ENCODE measurements at places on chromosomes 4 and X.

- DNase-seq, result no peak
These were observed 210.9 kb downstream of the SLIT2 start for GRCh38 chr4:20462426-20463175.

DNA sequence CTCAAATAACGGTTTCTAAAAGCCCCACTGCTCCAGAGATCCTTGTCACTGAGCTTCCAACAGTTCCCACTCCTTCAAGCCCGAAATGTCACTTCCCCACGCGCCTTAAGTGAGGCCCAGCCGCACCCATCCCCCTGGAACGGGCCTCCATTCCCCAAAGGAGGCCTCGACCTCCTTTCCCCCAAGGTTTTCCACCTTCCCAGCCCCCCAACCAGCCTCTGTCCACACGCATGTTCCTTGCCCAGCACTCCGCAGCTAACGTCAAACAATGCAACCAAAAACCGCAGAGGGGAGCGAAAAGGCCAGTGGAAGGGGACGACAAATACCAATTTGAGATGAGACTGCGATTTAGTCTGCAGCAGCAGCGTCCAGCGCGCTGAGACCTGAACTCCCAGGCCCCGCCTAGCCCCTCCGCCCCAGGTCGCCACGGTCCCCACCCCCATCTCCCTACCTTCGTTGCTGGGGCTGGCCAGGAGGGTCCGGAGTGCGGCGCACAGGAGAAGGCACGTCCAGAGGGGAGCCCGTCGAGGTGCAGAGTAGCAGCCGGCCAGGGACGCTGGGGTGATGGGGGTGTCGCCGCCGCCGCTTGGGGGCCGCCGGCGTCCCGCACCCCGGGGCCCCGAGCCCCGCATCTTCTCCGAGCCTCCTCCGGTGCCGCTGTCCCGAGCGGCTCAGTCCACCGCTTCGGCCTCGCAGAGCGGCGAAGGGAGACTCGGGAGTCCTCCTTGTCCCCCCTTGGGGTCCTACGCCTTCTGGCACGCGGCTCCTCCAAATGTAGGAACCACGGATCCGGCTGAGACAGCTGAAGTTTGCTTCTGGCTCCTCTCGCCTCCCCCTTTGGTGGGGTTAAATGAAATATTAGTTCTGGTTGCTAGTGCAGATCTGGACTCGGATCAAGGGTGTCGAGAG is 924 bp downstream of the EPHA5 start:
- no peak for DNase-seq

DNA sequence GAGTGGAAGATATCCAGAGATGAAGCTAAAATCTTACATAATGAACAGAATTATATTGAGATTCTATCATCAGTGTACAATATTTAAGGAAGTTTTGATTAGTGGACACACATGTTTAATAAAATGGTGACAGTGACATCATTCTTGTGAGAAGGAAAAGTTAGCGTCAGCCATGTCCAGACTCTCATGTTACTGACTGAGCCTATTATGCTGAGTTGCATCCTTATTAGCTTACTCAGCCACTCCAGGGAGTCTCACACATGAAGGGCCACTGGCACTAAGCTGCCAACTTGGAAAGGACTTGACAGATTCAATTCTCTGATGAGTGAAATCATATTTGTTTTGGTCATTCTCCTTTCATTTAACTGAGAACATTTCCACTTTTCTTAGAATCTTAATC is 170.6 kb downstream of the BANK1 start:
- no peak for DNase-seq

DNA sequence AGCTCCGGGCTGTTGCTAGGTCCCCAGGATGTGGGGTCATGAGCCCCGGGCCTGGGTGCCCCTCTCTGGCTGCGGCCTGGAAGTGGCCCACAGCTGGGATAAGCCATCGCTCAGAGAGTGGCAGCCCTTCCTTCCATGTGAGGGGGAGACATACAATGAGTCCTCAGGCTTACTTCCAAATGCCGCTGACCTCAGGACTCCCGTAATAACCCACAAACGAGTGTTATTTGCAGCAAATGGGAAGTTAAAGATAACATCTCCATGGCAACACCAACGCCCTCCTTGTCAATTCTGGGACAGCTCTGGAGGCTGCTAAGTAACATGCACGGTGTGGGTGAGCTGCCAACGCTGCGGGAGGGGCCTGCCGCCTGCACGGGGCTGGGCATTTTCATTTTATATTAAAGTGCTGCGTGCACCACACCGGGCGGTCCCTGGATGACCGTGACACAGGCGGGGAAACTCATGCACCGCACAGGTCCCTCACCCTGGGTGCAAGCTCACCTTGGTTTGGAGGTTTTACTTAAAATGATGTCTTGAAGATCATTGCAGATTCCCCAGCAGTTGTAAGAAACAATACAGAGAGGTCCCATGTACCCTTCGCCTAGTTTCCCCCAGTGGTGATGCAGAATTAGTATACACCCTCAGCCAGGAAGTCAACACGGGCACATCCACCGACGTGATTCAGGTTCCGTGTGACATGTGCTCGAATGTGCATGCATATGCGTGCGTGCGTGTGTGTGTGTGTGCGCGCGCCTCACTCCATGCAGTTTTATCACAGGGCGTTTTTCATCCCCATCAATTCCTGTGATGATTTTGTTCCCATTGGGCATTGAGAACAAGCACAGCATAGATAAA is 79.4 kb downstream of the ABLIM2 start:
- DNase-seq, result no peak

DNA sequence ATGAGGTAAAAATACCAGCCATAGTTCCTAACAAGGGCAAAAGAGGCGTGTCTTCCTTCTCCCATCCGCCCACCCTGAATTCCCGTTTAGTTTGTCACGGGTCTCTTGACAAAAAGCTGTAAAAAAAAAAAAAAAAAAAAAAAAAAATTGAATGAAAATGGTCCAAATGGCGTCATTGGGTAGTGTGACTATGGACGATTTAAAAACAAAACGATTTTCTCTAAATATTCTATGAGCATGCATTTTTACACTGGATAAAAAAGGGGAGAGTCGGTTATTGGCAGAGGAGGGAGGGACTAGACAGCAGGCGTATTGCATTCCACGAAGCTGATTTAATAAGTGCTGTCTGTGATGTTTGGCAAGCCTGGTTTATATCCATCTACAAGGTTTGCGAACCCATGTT is at the start of gene FAM133A:
Gene FAM133A (plus strand): TSS at position 338 of the 403 bp plus-strand sequence. CDS start 35,214 bp downstream, outside the sequence.
- DNase-seq, result no peak

DNA sequence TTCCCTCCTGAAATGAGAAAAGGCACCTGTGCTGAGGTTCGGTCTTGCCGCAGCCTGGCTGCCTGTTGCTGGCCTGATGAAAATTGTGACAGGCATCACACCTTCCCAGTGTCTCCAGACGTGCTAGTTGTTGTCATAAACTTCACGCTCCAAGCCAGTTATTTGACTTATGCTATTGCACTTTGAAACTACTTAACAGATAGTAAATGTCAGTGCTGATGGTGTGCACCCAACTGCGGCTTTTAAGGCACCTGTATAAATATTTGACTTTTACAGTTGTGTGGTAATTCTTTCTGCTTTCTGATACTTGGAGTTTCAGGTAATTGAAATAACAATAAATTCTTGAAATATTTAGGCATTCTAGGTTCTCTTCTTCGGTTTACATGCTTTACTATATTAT is 1.8 kb downstream of the WWC2 start:
- no peak for DNase-seq

Data from left forelimb (tissue), 1 donor.